Activated CD8-positive, alpha-beta memory T cell treated with anti-CD3 and anti-CD28 coated beads for 1 hour (primary cell): ENCODE measurements at places on chromosomes 2 and 18.
A peak's percentile ranks its signal among the peaks of the same experiment; 100 is the strongest.

DNA sequence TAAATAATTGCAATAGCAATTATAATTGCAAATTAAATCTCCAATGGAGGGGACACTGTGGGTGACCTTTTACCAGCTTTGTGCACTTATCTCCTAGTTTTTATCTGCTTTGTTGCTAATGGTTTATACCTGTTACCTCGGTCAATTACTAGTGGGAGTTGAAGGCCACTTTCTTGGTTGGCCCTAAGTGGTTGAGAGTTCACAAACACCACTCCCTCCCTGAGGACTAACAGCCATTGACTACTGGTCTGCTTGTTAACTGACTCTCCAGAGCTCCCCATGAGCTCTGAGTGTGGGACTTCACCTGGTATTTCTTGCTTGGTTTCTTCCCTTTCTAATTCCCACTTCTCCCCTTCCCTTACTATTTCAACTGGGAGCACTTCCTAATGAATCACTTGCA is 27.2 kb downstream of the SERPINE2 start:
- DNase-seq = no peak

DNA sequence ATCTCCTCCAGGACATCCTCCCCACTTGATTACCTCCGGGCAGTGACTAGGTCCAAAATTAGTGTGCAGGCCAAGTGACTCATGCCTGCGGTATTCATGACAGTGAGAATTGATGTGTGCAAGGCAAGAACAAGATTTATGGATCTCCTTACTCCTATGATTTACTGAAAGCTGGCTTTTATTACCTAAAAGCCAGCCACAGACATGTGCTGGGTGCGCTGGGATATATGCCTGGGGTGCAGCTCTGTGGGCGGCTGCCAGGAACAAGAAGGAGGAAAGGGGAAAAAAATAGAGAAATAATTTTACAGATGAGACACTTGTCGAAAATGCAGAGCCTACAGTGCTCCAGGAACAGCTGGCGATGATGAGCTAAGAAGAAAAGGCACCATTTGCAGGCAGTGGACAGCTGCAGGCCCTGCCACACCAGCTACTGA is 359.3 kb downstream of the CMPK2 start:
- no peak for DNase-seq

- no peak for DNase-seq
Observed at GRCh38 chr18:71027531-71027930, 738.7 kb downstream of the SOCS6 start.

DNA sequence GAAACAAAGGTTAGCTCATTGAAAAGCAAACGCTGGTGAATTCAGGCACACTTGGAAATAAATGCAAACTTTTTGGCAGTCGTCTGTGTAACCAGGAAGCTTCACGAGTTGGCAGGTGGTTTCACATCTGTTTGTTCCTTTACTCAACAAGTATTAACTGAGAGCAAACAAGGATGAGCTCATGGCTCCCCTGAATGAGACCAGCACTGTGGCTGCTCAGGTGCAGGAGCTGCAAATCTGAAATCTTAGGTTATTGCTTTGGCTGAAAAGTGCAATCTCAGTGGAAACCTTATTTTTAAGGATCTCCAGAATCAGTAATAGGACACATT is 46.3 kb downstream of the SH3RF3 start:
- no peak for DNase-seq

DNA sequence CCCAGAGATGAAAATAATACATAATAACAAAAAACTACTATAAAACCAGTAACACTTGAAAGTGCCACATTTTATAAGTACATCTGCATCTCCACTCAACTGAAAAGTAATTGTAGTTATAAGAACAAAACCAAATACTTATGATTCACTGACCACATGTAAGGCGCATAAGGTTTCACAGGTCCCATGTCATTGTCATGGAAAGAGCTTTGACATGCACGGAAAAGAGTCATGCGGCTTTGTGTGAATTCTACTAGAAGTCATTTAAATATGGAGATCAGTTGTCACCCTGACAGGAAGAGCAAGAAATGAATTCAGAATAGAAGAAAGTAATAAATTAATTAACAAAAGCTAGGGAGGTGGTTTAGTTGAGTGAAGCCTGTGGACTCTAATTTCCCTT is 459.1 kb downstream of the CDH2 start:
- no peak for DNase-seq

GRCh38 chr2:229673676-229674075 is 40.7 kb downstream of the DNER start:
- no peak for DNase-seq

DNA sequence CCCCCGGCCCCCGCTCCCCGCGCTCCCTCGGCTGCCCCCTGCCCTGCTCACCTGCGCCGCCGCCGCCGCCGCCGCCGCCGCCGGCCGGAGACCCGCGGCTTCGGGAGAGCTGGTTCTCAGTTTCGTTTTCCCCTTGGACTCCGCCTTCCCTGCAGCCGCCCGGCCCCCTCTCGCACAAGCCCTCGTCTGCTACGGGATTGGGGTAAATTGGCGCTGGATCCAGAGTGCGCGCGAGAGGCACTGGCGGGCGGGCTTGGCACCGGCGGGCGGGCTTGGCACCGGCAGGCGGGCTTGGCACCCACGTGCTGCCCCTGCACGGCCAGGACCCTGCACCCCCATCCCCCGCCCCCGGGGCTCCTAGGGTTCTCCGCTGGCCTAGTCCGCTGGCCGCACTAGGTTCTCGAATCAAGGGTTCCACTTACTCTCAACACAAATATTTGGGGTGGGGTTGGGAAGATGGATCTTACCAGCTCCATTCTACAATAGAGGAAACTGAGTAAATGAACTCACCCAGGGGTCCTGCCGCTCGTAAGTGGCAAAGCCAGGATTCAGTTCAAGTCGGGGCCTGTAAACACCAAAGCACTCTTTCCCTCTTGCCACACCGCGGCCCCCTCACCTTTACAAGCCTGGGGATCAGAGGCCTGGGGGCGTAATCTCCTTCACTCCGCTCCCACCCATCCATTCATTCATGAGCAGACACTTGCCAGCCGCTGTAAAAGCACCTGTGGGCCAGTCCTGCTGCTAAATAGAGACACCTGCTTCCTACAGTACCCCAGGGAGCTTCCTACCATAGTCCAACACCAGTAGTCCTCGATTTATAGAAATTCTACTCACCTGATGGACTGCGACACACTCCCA is at the start of gene EIF2AK2:
Gene EIF2AK2 (minus strand): TSS at position 124 of the 858 bp plus-strand sequence. CDS start 9,174 bp downstream, outside the sequence.
- peak; percentile 51 for DNase-seq

DNA sequence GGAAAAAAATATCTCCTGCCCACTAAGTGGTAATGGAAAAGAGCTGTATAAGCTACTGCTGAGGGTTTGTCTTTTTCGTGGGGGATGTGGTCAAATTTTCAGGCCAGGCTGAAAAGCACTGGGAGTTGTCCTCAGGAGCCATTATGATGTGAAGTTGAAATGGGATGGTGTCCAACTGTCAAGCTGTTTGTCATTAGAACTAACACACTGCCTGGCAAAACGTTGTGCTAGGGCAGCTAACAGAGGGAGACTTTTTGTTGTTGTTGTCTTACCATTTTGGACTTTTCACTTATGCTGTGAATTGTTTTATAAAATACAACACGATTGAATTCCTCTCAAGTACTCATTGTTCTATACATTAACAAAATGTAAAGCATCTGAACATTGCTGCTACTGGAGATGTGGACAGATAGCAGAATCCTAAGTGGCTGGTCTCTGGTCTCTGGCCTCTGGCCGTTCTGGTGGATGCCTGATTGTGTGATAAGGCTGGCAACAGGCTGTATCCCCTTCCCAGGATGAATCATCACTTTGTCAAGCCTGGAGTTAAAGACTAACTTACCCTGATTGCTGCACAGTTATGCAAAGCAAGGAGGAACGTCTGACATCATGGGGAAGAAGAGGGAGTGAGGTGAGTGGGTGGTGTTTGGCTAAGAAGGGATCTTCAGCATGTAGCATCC is 2.3 kb downstream of the MYO1B start:
- DNase-seq = no peak

DNA sequence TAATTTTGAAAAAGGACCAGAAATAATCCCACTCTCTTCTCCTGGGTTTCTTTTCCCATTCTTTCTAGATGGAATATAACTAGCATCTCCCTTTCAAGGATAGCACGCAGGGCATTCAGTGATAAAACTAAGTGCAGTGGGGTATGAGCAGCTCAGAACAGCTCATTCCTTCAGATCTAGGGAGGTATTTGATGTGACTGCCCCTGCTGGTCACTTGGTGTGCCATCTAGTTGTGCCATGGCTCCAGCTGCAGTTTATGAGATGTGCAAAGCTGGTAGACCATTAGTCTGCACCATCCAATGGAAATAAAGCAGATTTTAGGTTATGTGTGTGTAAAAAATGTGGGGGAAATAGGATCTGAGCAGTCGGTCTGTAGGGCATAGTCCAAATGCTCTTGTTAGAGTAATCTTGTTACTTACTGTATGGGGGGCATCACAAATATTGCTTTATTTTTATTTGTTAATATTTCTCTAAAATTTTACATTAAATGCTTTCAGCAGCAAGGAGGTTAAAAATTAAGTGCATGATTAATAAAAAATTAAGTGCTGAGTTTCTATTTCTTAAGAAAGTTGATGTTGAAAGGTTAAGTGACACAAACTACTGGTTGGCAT is 38.9 kb downstream of the CTAGE1 start:
- DNase-seq = no peak

DNA sequence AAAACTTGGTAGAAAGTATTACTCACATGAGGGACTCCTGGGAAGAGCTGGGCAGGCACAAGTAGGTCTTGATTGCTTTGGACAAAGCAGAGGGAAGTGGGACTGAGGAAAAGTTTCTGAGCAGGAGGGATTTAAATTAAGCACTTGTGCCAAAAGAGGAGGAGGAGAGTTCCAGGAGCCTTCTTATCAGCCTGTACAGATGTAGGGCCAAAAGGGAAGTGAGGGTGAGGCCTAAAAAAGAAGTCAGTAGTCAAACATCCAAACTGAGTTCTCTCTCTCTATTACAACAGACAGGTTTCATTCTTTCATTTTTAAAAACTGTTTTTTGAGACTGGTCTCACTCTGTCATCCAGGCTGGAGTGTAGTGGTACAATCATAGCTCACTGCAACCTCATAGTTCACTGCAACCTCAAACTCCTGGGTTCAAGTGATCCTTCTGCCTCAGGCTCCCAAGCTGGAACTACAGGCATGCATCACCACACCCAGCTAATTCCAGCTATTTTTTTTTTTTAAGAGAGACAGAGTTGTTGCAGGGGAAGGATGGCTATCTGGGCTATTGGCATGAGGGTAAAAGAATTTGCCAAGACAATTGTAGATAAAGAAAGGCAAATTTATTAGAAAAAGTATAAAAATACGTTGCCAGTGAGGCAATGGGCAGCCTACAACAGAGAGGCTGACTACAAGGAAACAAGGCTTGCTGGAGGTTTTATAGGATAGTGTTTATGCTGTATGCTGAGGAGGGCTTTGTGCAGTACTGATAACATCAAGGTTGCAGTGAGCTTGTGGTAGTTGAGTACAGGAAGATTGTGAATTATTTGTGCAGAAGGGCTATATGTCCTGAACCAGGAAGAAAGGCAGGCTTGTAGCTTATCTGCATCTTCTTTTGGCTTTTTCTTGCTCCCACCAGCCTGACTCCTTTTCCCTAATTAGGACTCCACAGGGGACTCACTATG is 29.0 kb downstream of the CFAP210 start:
- no peak for DNase-seq

DNA sequence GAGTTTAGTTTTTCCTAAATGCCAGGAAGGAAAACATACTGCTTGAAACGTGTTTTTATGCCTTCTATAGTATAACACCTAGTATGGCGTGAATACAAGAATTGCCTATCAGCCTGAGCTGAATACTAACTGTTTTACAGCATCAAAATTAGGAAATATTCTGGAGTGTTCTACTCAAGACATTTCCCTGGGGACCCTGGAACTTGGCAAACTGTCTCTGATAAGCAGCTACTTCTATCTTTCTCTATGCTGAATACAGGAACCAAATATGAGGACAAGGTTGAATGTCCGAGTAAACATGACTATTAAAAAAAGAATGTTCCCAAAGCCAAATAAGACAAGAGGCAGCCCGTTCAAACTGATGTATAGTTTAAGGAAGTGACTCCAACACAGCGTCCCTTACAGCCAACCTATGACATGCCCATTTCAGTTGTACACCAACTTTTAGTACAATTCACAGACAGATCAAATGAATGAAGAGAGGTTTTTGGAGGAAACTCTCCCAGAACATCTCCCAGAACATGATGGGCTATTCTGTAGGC is 951.3 kb upstream of the ACVR2A start:
- no peak for DNase-seq

DNA sequence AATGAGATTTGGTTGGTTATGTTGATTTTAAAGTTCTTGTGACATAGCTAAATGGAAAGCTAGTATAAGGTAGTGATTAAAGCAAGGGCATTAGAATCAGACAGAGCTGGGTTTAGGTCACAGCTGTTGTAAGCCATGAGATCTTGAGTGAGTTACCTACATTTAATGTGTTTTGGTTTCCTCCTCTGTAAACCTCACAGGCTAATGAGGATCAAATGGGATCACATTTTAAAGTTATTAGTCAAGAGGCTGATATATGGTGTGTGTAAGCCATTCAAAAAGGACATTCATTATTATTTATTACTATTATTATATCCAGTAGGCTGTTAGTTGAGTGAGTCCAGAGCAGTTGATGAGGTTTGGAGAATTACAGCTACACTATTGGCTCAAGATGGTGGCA is 416.2 kb downstream of the IRS1 start:
- DNase-seq = no peak

DNA sequence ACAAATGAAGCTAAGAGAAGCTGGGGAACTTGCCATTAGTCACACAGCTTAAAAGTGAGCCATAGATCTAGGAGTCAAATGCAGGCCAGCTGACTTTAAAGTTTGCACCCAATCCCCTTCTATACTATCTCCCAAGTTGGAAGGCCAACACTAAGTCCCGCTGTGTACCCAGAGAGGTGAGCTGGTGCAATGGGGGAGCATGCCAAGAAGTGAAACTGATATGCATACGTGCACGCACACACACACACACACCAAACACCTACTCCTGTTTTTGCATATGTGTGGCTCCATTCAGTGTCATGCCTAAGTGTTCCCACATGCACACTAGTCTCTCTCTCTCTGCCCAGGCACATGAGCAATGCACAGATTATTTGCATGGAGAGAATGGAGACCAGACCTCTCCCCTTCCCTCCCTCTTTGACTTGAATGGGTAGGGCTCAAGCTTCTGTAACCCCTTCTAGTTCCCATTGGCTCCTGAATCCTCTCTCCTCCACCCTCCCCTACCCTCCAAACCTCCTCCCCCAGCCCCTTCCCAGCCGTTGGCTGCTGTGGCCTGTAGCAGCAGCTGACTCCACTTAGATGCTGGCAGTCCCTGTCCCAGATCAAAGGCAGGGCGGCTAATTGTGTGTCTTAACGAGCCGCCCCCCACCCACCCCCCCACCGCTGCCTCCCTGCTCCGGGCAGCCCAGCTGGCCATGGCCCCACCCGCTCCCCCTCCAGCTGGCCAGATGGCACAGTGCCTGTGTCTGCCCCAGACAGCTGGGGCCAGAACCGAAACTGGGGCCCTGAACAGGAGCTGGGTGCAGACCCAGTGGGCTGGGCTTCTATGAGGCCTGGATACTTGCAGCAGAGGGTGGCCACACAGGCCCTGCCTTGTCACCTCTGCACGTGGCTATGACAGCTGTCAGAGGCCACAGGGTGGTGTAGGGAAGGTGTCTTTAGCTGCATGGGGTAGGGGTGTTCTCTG is 5.6 kb downstream of the WNT10A start:
- DNase-seq = no peak

GRCh38 chr18:28804512-28805202 is 627.7 kb upstream of the CDH2 start:
- no peak for DNase-seq

- no peak for DNase-seq
Observed at GRCh38 chr2:203820969-203821368, 46.6 kb upstream of the CTLA4 start.
